Stimulated activated CD4-positive, alpha-beta T cell treated with anti-CD3 and anti-CD28 coated beads, Interleukin-1b, Interleukin-23, amount 100 ng/mL, for 1 hour (primary cell): ENCODE measurements at places on chromosomes 3 and 15.

- DNase-seq = no peak
Observed at GRCh38 chr15:80015156-80015555, 44.2 kb upstream of the BCL2A1 start.

GRCh38 chr15:77160562-77161478 lies 89.9 kb upstream of the TSPAN3 start:
- DNase-seq = no peak

- DNase-seq = no peak
Observed at GRCh38 chr3:38131621-38132369, 5.1 kb downstream of the ACAA1 start.

GRCh38 chr3:11413071-11413470 lies 140.9 kb downstream of the ATG7 start:
- DNase-seq = no peak

GRCh38 chr15:98812716-98813446 lies 164.5 kb downstream of the IGF1R start:
- no peak for DNase-seq
